Lung (tissue), 17 donors: ENCODE measurements at places on chromosomes 1 and 21.
A peak's percentile ranks its signal among the peaks of the same experiment; 100 is the strongest.

DNA sequence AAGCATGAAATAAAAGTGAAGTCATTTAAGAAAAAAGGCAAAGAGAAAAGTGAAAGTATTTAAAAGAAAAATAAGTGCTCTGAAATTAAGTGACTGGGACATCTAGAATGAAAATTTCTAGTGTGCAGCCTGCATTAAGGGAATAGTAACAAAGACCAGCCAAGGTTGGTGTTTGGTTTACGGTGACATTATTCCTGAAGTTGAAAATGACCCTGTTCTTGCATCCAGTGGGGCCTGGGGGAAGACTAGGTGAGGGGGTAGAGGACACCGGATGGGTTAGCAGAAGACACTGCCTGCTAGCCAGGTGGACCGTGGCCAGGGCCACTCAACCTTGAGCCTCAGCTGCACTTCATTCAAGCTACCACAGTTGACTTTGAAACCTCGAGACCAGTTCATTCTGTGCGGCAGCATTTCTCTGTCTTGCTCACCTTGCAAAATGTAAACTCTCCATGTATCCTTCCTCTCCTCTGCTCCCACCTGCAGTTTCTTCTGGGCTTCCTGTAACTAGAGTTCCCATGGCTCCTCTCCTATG is 14.3 kb upstream of the KCNK1 start:
- no peak for DNase-seq

GRCh38 chr1:93703643-93704042 is 22.0 kb upstream of the BCAR3 start:
- no peak for DNase-seq

DNA sequence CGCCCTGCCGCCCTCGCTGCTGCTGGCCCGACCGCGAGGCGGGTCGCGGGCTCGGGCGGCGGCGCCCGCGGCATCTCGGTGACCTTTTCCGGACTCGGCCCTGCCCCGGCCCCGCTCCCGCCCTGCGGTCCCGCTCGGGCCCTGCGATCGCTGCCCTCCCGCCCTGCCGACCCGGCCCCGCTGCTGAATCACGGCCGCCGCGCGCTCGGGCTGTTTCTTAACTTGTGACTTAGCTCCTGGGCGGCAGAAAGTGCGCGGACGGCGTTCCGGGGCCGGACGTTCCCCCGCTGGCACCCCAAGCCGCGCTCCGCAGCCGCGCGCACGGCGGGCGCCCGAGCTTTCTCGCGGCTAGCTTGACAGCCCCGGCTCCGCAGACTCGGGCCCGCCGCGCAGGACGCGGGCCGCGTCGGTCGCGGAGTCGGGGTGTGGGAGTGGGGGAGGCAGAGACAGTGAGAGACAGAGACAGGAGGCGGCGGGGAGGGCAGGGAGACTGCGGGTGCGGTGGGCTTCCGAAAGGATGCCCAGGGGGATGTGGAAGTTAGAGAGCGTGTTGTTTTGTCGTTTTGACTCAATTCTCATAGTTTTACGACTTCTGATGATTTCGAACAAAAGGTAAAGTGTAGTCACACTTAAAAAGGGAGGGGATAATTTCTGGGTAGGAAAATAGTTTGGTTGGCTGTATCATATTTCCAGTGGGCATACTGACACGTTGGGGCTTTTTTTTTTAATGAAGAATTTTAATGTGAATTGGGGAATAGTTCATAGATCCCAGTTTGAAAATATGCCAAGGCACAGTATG is 49.8 kb downstream of the PRDM2 start:
- peak; percentile 58 for DNase-seq

GRCh38 chr1:35660581-35661473 is 19.5 kb upstream of the PSMB2 start:
- peak; percentile 78 for DNase-seq
